ENCODE measurements at places on chromosomes 11 and 22.
A peak's percentile ranks its signal among the peaks of the same experiment; 100 is the strongest.

DNA sequence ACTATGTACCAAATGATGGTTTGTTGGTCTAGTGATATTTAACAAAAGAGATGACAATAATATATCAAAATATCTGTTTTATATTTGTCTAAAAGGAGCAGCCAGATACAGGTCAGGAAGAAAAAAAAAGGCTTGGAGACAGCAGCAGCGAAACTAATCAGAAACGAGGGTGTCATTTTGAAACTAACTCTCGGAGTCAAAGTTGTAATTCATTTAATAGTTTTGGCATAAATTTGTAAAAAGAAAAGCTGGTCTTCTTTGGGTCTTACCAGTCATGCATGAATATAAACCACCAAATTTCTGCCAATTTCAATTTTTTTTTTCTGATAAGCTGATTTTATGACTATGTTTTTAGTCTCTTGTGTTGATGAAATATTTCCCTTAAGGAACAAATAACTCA, 25.5 kb downstream of the NPAT start:
- no peak for DNase-seq

DNA sequence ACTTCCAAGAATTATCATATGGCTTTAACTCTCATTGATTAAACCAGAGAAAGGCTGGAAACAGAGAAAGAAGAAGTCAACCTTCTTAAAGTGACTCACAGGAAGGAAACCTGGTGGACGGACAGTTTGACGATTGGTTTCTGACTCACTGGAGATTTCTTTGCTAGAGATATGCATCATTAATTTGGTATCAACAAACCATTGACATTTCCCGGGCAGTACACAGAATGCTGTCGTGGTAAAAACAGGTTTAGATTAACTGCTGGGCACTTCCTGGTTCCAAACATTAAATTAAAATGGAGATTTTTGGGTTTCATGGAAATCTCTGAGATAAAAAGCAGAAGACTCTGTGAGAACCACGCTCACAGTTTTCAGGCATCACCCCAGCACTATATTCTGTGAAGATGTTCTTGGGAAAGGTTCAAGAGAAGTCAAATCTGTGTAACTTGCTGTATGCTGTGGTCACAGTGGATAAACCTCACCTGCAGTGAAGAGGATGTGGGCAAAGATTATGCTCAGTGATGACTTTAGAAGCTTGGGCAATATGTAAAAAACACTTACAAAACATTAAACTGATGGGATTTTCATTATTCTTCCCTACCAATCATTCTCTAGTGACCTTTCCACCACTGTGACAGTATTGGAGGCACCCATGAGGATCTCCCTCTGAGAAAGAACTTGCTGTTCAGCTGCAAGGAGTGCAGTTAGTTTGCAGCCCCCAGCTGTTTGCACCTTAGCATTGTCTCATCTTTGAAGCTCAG, 61.1 kb upstream of the CD44 start:
- peak; percentile 97 for DNase-seq

DNA sequence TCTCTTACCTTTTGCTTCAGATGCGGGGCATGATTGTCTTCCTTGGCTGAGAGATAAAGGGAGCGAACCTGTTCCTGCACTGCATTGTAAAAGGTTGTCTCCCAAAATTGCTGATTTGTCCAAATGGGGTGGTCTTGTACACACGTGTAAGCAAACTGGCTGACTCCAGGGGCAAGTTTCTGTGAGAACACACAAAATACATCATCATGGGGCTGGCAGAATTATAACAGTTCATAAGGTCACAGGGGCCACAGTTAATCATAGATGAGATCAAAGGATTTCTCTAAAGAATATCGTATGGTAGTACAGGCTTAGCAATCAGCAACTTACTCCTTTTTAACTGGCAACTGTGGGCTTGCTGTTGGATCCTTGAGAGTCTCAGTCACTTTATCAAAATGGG, 194.3 kb downstream of the SWAP70 start:
- no peak for DNase-seq

DNA sequence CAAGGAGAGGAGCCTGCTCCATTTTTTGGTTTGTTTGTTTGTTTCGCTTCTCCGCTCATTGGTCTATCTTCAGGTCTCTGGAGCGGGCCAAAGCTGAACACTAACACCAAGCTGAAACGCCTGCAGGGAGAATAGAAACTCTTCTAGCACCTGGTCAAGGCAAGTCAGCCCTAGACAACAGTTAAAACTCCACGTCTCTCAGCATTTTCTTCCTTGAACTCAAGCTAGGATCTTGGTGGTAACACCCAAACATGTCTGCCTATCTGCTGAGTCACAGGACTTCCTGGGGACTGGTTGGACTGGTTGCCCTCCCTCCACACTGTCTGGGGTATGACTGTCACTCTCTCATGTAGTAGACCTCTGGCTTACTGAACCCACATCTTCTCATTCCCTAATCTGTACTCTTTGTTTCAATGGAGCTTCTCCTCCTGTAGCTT, 23.9 kb upstream of the RBFOX2 start:
- peak; percentile 24 for DNase-seq

DNA sequence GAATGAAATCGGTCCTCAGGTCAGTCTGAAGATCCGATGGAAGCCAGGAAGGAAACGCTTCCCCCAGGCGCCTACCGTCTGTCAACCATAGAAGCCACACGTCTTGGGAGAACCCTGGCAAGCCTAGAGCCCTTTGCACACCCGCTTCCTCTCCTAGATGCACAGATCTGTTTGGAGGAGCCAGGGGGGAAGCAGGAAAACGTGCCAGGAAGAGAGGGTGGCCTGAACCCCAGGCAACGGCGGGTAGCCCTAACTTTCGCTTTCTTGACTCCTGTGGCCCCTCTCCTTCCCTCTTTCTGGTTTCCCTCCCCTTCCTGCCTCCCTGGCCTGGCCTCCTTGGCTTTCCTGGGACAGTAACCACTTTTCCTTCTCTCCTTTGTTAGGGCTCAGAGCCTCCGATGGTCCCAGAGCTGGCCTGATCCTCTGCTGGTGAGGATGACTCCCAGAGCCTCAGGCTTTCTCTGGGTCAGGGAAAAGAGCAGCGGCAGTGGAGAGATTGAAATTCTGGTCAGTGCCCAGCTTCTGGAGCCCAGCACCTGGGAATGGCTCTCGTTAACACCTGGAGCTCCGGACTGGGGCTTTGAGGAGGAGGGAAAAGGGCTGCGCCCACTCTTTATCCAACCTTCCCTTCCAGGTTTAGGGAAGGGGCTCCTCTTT, 2.1 kb downstream of the FXYD6 start:
- no peak for DNase-seq

GRCh38 chr22:47201186-47201995, 438.9 kb downstream of the TBC1D22A start:
- no peak for DNase-seq

DNA sequence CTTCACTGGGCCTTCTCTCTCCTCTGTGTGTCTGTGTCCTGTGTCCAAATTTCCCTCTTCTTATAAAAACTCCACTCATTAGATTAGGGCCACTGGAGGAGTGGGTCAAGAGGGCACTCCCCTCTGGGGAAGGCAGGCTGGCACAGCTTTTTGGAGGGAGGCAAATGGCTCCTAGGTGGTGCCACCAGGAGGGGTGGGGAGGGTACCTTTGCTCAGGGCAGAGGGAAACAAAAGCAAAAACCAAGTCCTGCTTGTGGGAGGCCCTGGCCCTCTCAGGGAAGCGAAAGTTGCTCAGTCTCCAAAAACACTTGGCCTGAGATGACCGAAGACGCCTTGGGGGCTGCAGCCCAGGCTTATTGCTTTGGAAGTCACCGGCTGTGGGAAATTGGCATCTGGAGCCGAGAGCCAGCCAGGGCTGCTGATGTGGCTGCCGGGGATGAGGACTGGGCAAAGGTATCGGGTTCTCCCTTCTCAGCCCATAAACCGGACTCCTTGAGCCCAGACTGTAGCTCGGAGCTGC, 48.2 kb upstream of the ANO1 start:
- DNase-seq: no peak

DNA sequence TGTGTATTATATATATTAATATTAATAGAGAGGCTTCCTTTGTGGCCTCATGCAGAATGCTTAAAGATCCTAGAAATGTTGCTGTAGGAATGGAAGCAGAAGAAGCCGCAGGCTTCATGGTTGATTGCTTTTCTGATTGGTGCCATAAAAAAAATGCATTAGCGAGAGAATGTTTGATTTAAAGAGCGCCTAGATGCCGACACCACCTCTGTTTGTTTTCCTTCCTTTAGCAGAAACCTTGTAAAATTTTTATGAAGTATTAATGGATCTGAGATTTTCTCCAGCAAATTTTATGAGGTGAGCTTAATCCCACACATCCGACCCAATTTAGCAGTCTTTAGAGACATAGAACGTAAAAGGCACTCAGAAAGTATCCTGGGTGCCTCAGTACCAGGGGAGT, 587.5 kb downstream of the NTM start:
- DNase-seq: no peak

- no peak for DNase-seq
These were observed 6.7 kb downstream of the P2RX3 start for GRCh38 chr11:57344826-57345225.

DNA sequence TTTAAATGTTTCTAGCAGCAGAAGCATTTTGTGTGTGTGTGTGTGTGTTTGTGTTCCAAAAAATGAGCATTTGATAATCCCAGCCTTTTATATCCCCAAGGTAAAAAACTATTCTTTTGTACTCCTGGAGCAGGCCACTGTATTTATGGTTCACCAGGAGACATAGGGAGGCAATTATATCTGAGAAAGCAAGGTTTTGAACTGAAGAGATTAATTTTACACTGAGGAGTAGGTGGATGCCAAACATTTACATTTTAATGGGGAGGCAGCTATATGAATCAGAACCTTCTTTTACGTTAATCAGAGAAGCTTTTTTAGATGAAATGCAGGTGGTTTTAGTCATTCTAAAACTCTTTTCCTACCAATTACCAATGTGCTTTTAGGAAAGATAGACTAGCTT, 1374.0 kb upstream of the TENM4 start:
- DNase-seq: no peak

DNA sequence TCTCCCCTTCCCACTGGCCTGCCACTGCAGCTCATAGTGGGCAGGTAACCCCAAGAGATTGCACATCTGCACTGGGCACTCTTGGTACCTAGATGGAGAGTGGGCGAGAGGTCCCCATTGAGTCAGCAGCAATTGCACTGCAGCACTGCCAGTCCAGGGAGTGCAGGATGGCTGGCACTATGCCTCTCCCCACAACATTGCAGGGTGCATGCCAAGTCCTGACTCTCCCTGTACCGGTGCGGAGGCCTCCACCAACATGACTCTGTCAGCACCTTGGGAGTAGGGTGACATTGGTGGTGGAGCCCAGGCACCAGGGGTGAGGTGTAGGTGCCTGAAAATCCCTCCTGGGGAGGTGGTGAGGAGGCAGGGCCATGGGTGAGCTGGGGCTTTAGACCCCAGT, 82.2 kb downstream of the TRAF6 start:
- DNase-seq: no peak

GRCh38 chr11:60592601-60593000, 77.4 kb downstream of the MS4A13 start:
- no peak for DNase-seq

DNA sequence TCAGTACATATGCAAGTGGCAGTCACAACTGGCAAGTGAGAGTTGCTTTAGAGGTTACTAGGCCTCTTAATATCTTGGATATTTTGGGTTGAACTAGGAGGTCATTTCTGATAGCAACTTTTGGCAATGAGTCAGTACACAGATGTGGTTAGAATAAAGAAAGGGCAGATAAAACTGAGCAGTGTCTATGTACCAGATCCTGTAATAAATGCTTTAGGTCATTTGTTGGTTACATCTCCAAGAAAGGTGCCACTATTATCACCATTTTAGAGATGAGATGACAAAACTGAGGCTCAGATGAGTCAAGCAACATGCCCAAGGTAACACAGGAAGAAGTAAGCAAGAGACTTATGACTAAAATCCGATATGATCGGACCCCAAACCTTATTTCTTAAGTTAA, 25.0 kb downstream of the MAML2 start:
- no peak for DNase-seq

DNA sequence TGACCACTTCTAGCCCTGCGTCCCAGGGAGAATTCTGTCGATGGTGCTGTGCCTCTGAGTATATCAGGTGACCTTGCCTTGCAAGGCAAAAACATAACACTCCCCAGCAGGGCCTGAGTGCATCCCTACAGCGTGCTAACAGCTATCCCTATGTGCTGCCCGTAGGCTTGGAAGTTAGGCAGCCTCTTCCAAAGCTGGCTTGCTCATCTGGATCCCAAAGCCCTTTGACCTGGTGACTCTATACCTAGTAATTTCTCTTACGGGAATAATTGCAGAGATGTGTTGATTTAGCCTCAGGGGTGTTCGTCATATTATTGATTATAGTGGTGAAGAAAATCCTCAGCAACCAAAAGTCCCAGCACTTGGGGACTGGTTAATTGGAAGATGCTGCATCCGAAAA, 32.6 kb upstream of the CRYBB3 start:
- no peak for DNase-seq

GRCh38 chr22:50516068-50516467, 8.0 kb downstream of the NCAPH2 start:
- DNase-seq: no peak

DNA sequence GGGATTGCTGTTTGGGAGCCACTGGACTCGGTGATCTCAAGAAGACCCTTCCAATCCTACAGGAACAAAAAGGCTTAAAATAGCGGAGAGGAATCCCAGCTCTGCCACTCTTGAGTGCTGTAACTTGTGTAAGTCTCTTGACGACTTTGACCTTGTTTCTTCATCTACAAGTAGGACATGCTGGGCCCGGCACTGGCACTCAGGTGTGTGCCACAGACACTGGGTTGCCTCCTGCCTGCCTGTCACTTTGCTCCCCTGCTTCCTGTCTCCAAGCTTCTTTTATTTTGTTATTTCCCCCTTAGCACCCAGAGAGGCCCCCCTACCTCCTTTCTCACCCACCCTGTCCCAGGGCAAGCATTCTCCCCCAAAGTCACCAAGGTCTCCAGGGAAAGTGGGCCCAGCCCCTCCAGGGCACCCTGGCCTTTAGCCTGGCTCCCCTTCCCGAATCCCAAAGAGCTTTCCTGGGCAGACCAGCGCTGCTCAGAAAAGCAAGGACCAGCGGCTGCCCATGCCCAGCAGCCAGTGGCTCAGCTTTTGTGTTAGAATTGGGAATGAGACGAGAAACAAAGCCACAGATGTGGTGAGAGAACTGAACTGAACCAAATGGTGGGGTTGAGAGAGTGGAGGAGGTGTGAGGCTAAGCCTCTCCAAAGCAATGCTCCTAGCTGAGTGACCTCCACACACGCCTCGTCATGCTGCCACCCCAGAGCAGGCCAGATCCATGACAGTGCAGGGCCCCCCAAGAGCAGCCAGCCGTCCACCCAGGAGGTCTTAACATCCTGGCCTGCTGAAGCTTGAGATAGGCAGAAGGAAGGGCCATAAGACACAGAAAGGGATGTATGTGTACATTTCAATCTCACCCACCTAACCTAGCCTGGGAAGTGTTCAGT, 4.5 kb downstream of the TRIM29 start:
- DNase-seq: no peak

- no peak for DNase-seq
These were observed 4.6 kb downstream of the PANX2 start for GRCh38 chr22:50175191-50175461.

DNA sequence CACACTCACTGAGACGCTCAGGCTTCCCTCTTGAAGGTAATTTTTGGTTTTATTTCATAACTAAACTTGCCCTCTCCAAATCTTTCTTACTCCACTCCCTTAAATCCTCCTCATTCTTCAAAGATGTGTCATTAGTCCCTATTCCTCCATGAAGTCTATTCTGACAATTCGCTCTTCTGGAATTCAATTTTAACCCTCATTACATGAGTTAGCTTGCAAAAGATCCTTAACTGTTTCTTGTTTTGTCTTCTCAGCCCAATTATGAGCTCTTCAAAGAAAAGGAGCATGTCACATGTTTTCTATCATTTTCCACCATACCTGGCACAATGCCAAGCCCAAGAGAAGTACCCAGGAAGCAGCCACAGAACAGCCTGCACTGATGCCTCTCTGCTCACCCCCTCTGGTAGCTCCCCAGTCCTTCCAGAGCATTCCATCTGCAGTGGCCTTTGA, 13.0 kb downstream of the GALNT18 start:
- peak; percentile 17 for DNase-seq

Data from T-helper 2 cell (primary cell).